ENCODE measurements at places on chromosomes 4 and X.

GRCh38 chr4:88928852-88929251 is 128.1 kb downstream of the FAM13A start:
- DNase-seq = no peak

DNA sequence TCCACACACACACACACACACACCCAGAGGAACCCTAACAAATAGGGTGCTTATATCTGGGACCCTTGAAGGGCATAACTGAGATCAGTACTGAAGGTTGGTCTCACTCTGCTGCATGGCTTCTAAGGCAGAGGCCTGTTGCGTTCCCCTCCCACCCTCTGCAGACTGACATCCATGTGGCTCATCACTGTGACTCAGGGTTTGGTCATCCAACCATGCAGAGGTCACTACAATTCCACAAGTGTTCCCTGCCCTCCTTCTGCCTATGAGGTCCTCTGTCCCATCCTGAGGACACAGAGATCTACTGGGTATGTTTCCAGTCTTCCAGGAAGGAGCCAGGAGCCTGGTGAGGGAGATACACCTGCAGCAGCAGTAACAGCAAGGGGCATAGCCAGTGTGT is 55.8 kb downstream of the XAGE2 start:
- no peak for DNase-seq

DNA sequence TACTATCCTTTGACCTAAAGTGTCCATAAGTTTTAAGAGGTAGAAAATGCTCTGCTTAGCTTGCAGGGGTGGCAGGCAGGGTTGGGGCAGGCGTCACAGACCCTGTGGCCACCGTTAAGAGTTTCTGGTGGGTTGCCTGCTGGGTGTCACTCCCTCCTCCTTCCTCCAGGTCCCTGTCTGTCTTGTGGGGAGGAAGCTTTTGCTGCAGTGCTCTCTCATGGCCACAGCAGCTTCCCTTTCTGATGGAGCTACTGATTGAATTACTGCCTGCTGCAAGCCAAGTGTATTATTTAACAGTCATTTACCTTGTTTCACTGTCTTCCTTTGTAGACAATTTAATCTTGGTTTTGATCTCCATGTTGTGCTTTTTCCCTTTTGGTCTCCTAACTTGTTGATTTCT is 384.6 kb downstream of the IDS start:
- no peak for DNase-seq

GRCh38 chr4:57342411-57342810 is 232.2 kb upstream of the IGFBP7 start:
- DNase-seq = no peak

- no peak for DNase-seq
These were observed 114.0 kb upstream of the LNX1 start for GRCh38 chr4:53705151-53705764.
